NCI-H1694 (cell line): ENCODE measurements at places on chromosomes 6 and 20.

DNA sequence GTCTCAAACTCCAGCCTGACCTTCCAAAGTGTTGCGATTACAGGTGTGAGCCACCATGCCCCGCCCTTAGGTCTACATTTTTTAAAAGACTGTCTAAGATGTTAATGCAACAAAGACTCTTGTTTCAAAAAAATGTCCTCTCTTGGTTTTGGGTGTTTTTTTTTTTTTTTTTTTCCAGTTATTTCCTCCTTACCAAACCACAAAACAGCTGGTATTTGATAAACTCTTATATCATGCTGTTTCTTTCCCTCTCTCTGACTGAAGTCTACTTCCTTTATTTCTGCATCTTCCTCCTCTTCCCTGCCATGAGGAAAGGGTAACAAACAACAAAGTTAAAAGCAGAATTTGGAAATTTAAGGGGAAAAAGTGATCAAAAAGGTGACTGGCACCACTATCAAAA, 21.2 kb downstream of the STK38 start:
- no peak for DNase-seq

GRCh38 chr20:36061754-36062153, 92.8 kb upstream of the EPB41L1 start:
- DNase-seq, result peak; percentile 61

GRCh38 chr6:155103816-155104366, 108.8 kb downstream of the TIAM2 start:
- no peak for DNase-seq

- no peak for DNase-seq
These were observed 93.6 kb downstream of the RPP40 start for GRCh38 chr6:4910037-4910760.

- DNase-seq, result no peak
These were observed 572 bp downstream of the SLC2A4RG start for GRCh38 chr20:63740070-63740626.

GRCh38 chr6:24979176-24979575, 43.4 kb upstream of the RIPOR2 start:
- no peak for DNase-seq

DNA sequence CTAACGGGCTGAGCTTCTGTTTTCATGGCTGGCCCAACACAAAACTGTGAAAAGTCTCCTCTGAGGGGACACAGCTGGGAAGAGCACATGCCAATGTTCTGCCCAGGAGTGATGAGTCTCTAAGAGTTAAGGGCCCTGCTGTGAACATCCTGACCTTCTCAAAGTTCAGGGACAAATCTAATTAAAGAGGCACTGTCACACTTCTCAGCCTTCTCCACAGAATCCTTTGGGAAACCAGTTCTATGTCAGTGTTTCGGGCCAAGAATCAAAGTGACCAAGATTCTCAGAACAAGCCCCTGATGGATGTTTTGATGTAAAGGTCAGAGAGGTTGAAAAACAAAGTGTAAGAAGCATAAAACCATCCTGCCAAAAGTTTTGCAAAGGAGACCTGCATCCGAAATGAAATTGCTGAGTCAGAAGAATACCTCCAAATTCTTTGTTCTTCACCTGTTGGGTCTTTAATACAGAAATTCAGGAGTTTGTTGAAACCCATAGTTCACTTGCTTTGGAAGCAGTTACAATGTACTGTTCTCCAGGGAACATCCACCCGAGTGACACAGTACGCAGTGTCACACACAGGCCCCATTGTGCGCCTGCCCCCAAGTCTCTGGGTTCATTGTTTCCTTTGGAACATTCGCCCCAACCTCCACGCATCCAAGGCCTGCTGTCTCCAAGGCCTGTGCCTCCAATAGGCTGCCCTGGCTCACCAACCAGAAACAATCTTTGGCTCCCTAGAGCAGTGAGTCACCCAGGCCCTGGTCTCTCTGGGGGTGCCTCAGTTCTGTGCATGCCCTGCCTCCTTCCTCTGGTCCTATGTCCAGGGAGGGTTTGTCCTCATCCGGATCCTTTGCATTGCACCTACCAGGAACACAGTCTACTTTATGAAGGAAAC, 65.5 kb upstream of the QKI start:
- DNase-seq, result no peak

- no peak for DNase-seq
These were observed 1.4 kb downstream of the ZNF512B start for GRCh38 chr20:63968136-63968927.

DNA sequence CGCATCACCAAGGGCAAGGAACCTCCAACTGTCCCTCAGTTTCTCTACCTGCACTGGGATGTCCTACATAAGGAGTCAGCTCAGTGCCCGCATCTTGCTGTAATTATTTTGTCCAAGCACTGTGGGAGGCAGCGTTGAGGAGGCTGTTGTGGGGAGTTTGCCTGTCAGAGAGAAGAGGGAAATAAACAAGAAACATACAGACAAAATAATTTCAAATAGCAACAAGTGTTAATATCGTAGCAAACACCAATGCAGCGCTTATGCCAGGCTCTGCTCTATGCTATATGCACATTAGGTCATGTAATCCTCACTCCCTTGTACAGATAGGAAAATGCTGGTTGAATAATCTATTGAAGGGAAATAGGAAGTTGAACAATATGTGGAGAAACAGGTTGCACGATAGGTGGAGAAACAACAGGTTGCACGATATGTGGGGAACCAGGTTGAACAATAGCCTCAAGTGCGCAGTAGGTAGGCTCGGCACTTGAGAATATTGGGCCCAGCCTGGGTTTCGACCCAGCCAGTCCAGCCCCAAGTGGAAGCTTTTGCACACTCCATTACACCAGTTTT, 91.2 kb upstream of the SIRPA start:
- DNase-seq, result no peak

- no peak for DNase-seq
These were observed 307.5 kb downstream of the CDKAL1 start for GRCh38 chr6:20841806-20842205.
